ENCODE measurements at places on chromosomes 4 and X.
A peak's percentile ranks its signal among the peaks of the same experiment; 100 is the strongest.

GRCh38 chr4:122602277-122603142 is 18.4 kb downstream of the IL21 start:
- no peak for DNase-seq

- DNase-seq: no peak
Measured at GRCh38 chrX:83535417-83536196, 27.5 kb downstream of the POU3F4 start.

DNA sequence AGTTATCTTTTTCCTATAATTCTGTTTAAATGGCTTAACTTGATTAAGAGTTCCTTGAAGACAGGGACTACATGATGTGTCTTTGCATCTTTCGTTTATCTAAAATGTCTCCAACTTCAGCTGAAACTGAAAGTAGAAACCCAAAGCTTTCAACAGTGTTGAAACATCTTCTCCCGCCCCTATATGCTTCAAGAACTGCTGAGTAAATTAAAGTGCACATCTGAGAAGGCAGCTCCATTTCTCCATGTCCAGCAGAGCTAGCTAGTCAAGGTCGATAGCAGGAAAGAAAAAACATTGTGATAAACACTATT is 185.7 kb upstream of the TBL1X start:
- no peak for DNase-seq

GRCh38 chr4:85092536-85092935 is 126.0 kb upstream of the WDFY3 start:
- peak; percentile 70 for DNase-seq

- no peak for DNase-seq
Measured at GRCh38 chr4:3240936-3241522, 7.9 kb upstream of the MSANTD1 start.

DNA sequence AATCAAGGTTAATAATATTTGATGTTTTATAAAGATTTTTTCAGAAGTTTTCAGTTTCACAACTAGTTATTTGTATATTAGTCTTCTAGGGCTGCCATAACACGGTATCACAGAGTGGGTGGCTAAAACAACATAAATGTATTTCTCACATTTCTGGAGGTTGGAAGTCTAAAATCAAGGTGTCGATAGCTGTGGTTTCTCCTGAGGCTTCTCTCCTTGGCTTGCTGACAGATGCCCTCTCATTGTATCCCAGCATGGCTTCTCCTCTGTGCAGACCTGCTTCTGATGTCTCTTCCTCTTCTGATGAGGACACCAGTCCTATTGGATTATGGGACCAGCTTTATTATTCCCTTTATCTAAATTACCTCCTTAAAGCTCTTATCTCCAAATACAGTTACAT is 1456.6 kb downstream of the STIM2 start:
- no peak for DNase-seq

DNA sequence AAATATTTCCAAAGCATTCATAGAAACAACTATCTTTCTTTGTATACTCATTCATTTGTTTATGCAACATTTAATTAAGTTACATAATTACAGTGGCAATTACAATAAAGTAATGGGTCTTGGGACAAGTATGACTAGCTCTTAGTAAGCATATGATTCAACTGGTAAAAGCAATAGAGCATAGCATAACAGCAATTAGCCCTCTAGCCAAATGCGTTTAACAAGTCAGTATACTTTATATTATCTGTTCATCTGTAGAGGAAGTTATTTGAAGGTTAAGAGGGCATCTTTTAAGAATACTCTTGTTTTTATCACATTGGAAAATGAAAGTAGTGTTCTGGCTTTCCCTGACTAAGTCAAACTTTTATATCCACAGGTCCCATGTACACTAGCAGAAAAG is 198.1 kb upstream of the UGT8 start:
- DNase-seq: no peak

DNA sequence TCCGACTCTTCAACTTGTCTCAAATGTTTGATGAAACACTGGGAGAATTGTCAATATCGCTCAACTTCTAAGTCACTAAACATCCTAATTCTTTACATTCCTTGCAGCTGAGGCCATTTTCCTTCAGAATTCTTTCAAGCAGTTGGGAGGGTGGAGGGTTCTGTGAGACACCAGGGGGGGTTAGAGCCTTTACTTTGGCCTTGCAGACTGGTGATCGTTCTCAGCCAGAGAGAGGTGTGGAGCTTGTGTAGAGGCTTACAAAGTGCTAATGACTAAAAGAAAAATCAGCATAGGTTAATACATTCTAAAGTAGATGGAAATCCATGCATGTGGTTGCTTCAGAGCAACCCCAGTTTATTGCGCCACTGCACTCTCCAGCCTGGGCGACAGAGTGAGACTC is 21.3 kb upstream of the SOX3 start:
- DNase-seq: no peak

DNA sequence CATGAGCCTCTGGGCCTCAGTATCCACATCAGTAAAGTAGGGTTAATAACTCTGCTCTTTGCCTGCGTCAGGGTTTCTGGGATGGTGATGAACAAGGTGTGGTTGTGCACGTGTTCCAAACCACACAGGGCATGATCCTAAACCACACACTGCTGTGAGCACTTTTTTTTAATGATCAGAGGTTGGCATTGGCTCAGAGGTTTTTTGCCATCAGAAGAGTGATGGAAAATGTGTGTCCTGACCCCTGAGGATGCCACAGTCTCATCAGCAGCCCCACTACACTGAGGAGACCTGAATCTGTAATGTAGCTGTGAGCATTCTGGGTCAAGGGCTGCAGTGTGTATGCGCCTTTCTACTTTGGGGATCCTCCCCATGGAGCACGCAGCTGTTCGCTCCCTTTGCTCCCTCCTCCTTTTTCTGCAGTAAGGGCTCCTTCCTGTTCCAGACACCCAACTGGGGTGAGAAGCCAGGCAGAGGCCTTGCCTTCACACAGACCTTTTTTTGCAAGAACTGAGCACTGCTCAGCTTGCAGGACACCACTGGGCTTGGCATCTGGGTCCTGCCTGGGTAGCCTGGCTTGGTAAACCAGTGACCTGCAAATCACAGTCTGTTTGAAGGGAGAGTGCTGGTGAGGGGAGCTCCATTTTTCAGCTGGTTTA is 87.5 kb downstream of the MAMLD1 start:
- no peak for DNase-seq

GRCh38 chr4:106201373-106201772 is 114.6 kb downstream of the TBCK start:
- DNase-seq: peak; percentile 0

GRCh38 chr4:169716677-169717076 is 41.1 kb downstream of the HPF1 start:
- DNase-seq: no peak

DNA sequence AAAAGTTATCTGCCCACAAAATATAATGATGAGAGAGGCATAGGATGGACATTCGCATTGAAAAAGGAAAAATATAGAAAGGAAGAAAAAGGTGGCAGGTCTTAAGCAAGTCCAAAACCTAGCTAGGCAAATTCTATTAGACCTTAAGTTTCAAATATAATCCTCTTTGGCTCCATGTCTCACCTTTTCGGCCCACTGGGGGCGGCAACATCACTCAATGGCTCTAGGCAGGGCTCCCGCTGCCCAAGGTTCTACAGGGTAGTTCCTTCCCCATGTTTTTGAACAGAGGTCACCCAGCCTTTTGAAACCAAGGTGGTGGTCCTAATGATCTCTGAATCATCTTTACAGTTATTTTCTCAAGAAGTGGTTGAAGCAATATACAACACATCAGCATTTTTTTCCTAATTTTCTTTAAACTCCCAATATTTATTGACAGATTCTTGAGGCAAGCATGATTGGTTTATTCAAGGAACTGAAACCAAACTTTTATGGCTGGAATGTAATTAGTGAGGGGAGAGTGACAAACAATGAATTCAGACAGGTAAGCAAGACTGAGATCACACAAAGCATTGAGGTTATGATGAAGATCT is 309.4 kb downstream of the ANTXR2 start:
- no peak for DNase-seq

DNA sequence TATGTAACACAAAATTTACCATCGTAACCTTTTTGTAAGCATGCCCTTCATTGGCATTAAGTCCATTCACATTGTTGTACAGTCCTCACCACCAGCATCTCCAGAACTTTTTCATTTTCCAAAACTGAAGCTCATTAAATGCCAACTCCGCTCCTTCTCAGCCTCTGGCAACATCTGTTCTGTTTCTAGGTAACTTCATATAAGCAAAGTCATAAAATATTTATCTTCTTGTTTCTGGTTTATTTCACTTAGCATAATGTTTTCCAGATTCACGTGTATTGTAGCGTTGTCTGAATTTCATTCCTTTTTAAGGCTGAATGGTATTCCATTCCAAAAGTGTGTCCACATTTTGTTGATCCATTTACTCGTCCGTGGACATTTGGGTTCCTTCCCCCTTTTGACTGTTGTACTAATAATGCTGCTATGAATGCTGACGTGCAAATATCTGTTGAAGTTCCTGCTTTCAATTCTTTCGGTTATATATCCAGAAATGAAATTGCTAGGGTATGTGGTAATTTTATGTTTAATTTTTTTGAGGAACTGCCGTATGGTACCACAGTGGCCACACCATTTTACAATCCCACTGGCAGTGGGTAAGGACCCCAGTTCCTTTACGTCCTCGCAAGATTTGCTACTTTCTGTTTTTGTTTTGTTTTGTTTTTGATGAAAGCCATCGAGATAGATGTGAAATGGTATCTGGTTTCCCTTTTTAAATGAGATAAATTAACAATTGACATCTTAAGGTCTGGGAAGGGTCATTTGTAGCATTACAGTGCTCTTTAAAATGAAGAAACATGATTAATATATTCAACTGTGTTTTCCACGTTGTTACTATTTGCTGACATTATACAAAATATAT is 63.4 kb downstream of the PTTG2 start:
- DNase-seq: no peak
